ENCODE measurements at places on chromosomes 3 and 15.

DNA sequence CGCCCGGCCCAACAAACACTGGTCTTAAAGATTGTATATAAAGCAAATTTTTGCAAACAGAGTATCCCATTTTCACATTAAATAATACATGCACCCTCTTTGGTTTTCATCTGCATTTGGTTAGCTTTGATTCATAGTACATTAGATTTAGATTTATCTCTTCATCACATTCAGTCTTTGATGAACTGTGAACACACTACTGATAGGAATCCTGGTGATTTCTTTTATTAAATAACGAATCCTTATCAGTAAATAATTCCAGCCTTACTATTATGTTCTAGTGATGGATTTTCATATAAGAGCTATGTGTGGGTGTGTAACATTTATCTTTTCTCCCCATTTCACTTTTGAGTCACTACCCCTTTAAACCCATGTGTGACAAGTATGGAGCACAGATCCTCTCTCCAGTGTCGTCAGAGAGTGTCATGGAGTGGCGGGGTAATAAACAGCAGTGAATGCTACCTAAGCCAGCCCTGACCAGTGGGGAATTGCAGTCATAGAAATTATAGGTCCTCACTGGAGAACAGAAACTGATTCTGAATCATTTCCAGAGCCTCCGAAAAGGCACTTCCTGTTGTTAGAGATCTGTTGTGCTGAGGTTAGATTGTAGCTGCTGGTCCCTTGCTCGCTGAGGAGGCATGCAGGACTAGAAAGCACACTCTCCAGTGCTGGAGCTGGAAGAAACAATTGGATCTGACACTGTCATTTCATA lies 22.0 kb downstream of the SLC7A14 start:
- DNase-seq, result no peak

DNA sequence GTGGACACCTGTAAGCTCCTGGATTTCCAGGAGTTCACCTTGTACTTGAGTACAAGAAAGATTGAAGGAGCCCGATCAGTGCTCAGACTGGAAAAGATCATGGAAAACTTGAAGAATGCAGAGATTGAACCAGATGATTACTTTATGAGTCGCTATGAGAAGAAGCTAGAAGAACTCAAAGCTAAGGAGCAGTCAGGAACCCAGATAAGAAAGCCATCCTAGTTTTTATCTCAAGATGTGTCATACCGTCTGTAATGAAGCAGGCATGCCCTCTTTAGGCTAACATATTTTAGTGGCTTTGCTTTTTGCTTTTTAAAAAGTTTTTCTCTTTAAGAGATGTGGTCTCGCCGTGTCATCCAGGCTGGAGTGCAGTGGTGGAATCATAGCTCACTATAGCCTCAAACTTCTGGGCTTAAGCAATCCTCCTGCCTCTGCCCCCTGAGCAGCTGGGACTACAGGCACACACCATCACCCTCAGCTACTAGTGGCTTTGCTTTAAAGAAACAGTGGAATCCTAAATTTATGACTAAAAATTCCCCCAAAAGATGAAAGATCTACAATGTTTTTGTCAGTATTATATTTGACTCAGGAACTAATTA lies 28.1 kb downstream of the EXOG start:
- no peak for DNase-seq

DNA sequence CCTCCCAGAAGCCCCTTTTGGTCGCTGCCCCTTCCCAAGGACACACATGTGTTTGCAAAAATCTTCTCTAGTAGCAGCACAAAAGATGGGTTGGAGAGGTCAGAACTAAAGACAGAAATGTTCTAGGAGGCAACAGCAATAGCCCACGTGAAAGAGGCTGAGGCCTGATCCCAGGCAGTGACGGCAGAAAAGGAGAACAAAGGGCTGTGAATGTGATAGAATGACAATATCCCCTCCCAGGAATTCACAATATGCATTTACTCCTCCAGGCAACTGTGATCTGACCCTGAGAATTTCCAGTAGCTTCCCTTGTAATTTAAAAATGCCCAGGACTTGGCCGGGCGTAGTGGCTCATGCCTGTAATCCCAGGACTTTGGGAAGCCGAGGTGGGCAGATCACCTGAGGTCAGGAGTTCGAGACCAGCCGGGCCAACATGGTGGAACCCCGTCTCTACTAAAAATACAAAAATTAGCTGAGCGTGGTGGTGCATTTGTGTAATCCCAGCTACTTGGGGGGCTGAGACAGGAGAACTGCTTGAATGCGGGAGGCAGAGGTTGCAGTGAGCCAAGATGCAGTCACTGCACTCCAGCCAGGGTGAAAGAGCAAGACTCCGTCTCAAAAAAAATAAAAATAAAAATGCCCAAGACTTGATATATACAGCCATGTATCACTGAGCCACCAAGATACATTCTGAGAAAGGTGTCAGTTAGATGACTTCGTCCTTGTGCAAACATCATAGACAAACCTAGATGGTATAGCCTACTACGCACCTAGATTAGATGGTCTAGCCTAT lies 43.6 kb upstream of the PIAS1 start:
- DNase-seq, result no peak

- DNase-seq, result peak; percentile 69
Observed at GRCh38 chr15:101641129-101641764, 10.9 kb downstream of the TM2D3 start.

- no peak for DNase-seq
Observed at GRCh38 chr3:117266806-117267205, 557.2 kb downstream of the TUSC7 start.

GRCh38 chr3:197023241-197023997 lies 6.2 kb downstream of the MELTF start:
- DNase-seq, result no peak

- DNase-seq, result no peak
Observed at GRCh38 chr3:23754215-23754614, 51.5 kb upstream of the UBE2E1 start.

- DNase-seq, result no peak
Observed at GRCh38 chr15:74243431-74243830, 7.3 kb downstream of the CCDC33 start.

GRCh38 chr15:36777926-36778325 lies 198.5 kb downstream of the CDIN1 start:
- DNase-seq, result no peak

- DNase-seq, result no peak
Observed at GRCh38 chr3:127325629-127325961, 37.7 kb upstream of the PRR20G start.

DNA sequence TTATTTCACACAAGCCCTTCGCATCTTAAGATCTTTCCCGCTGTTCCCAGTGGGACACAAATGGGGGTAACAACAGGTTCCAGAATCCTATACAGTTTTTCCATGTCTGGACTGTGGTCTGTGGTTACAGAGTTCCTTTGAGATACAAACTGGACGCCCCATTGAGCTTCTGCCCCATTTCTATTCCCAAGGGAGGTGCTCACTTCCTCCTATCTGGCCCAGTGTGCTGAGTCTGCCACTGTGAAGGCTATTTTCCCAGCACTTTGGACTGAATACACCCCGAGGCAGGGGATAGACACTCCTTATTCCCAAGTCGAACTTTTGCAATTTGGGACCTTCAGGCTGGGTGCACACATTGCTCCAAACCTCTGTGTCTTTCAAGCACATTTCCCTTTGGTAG lies 44.0 kb downstream of the MESD start:
- DNase-seq, result no peak

GRCh38 chr3:124834723-124835718 lies 52.1 kb downstream of the ITGB5 start:
- DNase-seq, result peak; percentile 15

DNA sequence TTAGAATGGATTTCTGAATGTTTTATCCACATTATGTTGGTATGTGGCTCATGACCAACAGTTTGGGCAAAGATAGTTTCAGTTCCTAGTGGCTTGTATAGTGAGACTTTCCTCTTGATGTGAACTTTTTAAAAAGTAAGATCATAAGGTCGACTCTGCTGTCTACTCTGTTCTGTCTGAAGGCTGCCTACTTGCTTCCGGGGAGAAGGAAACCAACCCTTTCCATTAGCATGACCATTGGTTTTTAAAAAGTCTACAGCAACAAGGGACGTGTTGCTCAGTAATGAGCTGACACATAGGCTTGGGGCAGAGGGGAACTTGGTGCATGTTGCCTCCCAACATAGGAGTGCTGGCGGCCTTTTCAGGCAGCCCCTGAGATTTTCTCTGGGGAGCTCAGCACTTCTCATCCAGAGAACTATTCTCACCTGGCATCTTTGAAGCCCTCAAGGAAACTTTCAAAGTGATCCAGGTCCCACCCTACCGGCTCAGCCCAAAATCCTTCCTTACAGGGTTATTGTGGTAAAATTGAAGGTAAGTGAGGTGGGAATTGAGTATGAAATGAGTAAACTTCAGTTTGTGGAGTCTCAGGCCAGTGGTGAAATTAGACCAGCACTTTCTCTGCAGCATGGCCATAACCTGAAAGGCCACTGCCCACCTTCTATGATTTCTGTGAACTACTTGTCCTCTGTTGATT lies 30.6 kb downstream of the PSMD6 start:
- no peak for DNase-seq

- DNase-seq, result no peak
Observed at GRCh38 chr3:185582871-185583270, 3.2 kb upstream of the SENP2 start.

- DNase-seq, result no peak
Observed at GRCh38 chr3:65619451-65619881, 419.3 kb downstream of the MAGI1 start.

DNA sequence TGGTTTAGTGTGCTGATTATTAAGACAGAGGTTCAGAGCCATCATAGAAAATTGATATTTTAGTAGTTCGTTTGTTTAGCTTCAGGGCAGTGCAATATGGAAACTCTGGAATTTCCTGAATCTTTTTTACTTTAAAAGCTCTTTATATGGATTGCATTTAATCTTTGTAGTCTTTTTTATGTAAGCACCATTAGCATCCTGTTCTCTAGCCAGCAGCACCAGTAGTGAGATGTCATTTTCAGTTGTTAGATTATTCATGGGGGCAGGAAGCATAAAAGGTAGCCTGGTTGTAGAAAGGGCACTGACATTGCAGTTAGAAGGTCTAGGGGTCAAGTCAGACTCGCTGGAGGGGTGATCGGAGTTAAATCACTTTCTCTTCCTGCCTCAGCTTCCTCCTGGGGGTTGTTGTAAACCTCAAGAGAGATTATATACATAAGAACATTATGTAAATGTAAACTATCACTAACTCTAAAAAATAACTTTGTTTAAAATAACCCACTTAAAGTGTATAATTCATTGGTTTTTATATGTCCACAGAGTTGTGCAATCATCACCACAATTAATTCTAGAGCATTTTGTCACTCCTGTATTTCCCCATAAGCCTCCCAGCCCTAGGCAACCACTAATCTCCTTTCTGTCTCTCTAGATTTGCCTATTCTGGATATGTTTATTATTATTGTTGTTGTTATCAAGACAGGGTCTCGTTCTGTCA lies 31.4 kb upstream of the ITPKA start:
- DNase-seq, result no peak

- no peak for DNase-seq
Observed at GRCh38 chr3:72178463-72179106, 393.6 kb upstream of the PROK2 start.

- DNase-seq, result no peak
Observed at GRCh38 chr3:13538520-13539291, 10.2 kb upstream of the FBLN2 start.

DNA sequence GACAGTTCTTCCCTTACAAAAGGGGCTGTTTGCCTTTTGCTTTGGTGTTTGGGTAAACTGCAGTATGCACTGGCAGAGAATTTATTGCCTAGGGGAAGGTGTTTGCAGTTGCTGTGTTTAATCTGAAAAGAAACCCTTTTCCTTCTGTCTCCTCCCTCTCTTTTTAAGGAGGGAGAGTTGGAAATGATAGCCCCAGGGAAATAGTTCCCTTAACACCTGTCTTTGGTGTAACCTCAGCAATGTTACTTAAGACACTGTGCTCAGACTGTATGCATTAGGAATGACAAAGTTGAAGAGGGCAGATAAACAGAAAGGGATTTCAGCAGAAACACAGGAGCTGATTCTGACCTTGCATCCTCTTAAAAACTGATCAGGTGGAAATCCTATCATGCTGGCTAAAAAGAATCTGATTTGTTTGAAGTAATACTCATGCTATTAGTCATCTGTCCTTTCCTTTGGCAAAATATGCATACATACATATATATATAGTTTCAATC lies 125.4 kb downstream of the TP63 start:
- DNase-seq, result no peak

DNA sequence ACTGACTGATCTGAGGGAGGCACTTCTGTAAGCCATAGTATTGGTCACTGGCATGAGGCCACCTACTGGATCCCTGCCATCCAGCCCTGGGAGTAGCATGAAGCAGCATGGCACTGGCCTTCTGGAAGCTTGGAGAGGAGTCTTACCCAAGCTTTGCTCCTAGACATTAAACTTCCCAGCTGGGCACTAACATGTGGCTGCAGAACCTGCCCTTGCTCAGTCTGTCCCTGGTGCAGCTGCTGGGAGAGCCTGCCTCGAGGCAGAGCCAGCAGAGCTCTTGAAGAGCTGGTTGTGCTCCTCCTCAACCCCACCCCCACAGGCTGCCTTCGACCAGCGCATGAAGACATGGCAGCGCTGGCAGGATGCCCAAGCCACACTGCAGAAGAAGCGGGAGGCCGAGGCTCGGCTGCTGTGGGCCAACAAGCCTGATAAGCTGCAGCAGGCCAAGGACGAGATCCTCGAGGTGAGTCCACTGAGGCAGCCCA lies 17.1 kb upstream of the SNX22 start:
- no peak for DNase-seq

- DNase-seq, result no peak
Observed at GRCh38 chr3:58835086-58835485, 168.5 kb upstream of the FAM3D start.

- no peak for DNase-seq
Observed at GRCh38 chr3:170644711-170645110, 58.8 kb upstream of the SLC7A14 start.

GRCh38 chr15:90178468-90179435 lies 22.4 kb upstream of the SEMA4B start:
- DNase-seq, result no peak

DNA sequence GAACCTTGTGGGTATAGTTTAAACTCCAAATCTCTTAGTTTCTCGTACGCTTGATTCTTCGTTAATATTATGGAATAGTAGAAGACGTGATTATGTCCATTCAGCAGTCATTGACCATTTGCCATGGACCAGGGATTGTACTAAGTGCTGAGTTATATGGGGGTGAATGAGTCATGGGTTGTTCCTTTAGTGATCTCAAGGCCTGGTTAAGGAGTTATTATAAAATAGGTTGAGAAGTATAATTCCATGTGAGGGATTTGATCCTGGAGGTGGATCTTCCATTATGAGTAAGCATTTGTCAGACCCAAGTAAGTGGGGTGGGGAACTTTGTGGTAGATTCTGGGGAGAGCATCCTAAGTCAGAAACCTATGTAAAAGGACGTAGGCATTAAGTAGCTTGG lies 15.4 kb downstream of the NR2C2 start:
- no peak for DNase-seq

DNA sequence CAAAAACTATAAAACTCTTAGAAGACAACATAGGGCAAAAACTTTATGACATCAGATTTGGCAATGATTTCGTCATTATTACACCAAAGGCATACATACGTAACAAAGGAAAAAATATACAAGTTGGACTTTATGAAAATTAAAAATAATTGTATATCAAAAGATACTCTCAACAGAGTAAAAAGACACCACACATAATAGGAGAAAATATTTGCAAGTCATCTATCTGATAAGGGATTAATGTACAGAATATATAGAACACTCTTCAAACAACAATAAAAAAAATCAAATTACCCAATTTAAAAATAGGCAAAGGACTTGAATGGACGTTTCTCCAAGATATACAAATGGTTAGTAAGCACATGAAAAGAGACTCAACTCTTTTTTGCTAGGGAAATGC lies 77.5 kb downstream of the RPL39L start:
- DNase-seq, result no peak

All from effector CD4-positive, alpha-beta T cell (primary cell).